GM04503 (cell line): ENCODE measurements at places on chromosomes 1 and 21.

- DNase-seq: no peak
Measured at GRCh38 chr21:40243685-40244084, 376.4 kb downstream of the PCP4 start.

DNA sequence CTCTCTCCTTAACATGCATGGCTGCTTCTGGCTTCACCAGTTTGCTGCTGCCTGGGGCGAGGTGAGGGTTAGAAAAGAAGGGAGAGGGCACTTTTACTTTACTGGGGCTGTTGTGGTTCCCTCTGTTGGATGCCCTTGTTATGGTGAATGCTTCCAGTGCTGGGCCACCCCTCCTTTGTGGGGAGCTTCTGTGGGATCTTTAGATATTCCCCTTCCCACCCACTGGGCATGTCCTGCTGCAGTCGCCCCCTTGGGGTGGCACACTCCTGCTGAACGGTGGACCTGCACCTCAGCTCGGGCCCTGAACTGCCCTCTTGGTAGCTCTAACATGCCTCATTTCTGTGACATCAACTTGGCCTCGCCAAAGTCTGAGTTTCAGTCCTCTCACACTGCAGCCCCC lies 6.0 kb downstream of the TNN start:
- DNase-seq: no peak

GRCh38 chr1:9033363-9033762 lies 7.1 kb upstream of the SLC2A7 start:
- DNase-seq: no peak

DNA sequence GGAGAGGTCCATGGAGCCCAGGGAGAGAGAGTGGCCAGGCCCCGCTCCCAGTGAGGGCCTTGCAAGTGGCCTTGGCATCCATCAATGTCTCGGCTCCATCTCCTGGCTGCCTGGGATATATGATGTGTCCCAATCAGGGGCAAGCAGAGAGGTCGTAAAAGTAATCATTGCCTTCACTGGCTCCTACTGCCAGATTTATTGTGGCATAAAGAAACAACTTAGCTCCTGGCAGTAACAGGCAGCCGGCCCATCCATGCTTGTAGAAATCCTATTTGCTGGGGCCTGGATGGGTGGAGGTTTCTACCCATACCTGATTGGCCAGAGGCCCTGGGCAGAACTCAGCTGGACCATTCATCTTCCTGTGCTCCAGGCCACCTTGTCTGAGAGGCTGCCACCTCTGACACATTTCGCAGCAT lies 272.6 kb downstream of the MATN1 start:
- DNase-seq: no peak

GRCh38 chr1:66383611-66384010 lies 150.3 kb upstream of the SGIP1 start:
- DNase-seq: no peak

GRCh38 chr1:5967351-5968160 lies 24.7 kb downstream of the NPHP4 start:
- no peak for DNase-seq

- no peak for DNase-seq
Measured at GRCh38 chr1:78222225-78222959, 176.6 kb downstream of the GIPC2 start.

DNA sequence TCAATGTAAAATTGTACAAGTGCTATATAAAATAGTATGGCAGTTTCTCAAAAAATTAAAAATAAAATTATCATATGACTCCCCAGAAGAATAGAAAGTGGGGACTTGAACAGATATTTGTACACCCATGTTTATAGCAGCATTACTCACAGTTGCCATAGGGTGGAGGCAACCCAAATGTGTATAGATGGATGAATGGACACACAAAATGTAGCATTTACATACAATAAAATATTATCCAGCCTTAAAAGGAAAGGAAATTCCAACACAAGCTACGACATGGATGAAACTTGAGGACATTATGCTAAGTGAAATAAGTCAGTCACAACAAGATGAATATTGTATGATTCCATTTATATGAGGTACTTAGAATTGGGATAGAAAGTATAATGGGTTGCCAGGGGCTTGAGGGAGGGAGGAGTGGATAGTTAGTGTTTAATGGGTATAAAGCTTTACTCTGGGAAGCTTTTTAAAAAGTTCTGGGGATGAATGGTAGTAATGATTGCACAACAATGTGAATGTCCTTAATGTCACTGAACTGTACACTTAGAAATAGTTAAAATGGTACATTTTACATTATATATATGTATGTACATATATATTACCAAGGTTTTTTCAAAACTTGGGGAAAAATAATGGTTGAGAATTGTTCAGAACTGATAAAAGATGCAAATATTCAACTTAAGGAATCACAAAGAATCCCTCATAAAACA lies 53.0 kb upstream of the ADORA3 start:
- DNase-seq: no peak

DNA sequence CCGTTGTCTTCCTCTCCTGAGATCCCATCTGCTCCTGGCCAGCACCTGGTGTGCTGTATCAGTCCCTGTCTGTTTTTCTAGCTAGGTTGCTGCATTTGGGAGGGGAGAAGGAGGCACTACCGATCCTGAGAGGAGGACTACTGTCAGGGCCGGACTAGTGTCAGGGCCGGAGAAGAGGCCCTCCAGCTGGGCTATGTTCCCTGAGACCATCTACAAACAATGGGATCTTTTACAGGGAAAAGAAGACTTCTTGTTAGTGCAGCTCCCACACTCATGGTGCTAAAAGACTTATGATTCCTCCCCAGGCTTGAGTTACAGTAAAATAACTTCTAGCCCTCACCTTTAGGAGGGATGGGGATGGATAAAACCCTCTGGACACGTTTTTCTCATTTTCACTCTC lies 141.0 kb upstream of the TNR start:
- DNase-seq: no peak

DNA sequence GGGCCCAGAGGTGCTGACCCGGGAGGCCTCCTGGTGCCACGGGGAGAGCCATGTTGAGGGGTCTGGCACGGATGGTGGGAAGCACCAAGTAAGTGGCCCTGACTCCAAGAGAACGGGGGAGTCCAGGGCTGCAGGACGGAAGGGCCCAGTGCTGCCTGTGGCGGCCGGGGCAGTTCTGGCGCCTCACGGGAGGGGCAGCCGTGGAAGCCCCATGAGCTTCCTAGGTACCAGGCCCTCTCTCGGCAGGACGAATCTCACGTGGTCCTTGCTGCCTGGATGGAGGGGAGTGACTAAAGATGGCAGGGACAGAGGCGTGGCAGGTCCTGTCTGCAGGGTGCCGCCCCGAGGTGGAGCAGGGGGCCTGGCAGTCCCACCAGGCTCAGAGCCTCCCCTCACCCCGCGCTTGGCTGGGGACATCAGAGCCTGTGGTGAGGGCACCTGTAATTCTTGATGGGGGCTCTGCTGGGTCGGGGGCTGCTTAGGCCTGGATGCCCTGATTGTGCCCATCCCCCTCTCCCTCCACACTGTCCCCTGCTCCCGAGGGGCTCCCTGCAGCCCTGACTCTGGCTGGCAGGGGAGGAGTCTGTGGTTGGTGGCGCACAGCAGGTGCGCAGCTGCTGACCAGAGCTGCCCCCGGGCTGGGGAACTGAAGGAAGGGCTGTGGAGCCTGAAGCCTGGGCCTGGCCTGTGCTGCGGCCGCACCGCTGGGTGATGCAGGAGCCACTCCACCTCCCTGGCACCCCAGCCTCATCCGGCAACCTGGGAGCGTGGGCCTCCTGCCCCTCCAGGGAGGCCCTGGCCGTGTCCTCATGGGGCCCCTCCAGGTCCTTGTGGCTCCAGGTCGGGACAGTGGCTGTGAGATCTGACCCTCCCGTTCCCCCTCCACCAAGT lies 31.4 kb downstream of the POFUT2 start:
- DNase-seq: no peak

GRCh38 chr1:54249819-54250435 lies 50.0 kb downstream of the MRPL37 start:
- DNase-seq: peak; percentile 43
